ENCODE measurements at places on chromosomes 6 and 20. TPM values are rescaled to one million over a fixed set of nuclear protein-coding genes. Genes with fewer than 3 reads are reported as not detected.

GRCh38 chr20:2865630-2866029 lies 7.7 kb upstream of the PTPRA start:
- no peaks in the 10 kb centered on the region for H3K27me3 ChIP-seq
- no peak for DNase-seq
- H3K36me3 ChIP-seq, result no peaks in the 10 kb centered on the region

DNA sequence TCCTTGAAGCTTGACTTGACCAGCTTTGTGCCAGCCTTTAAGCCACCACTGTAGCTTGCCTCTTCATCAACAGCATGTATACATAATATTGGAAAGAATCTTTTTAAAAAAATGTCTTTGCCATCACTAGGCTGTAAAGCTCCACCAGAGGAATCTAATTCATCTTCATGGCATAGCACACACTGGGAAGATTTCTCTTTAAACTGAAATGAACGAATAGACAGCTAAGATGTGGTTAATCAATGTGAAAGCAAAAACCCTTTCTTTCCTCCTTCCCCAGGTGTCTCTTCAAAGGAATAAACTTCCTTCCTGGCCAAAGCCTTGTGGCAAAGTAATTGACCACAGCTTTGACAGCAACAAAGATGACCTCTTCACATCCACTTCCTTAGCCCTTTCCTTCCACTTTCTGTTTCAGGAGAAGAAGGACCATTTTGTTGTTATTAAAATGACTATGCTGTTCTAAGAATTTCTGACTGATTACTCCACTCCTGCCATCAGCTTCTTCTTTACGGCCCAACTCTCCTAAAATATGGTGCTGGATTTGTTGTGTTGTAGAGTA lies 428.7 kb upstream of the SOX4 start:
- H3K36me3 ChIP-seq, result no peaks in the 10 kb centered on the region
- no peaks in the 10 kb centered on the region for H3K4me1 ChIP-seq
- no peak overlapping the region for H3K4me3 ChIP-seq
- no peaks in the 10 kb centered on the region for H3K27me3 ChIP-seq
- no peak overlapping the region for H3K27ac ChIP-seq

GRCh38 chr6:36853325-36853724 lies 14.1 kb upstream of the CPNE5 start:
- no peak for DNase-seq
- H3K27ac ChIP-seq, result peak overlapping the region; percentile 94
- peaks cover 36% of the 10 kb centered on the region for H3K4me1 ChIP-seq

DNA sequence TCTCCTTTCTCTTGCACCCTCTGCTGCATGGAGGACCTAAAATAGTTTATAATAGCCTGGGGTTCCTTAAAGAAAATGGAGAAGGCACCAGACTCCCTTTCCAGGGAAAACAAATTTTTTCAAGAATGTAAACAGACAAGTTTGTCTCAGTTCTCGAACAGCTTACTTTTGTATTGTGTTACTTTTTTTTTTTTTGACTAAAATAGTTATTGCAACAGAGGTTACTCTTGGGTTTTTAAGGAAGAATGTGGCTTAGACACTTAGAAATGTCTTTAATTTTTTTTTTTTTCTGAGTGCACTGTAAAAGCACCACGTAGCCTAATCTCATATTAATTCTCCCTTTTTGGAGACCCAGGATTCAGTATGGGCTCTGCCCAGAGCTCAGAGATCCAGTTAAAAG lies 148.7 kb upstream of the CARMIL1 start:
- no peak overlapping the region for H3K27ac ChIP-seq
- DNase-seq, result no peak
- no peak overlapping the region for H3K4me3 ChIP-seq
- H3K27me3 ChIP-seq, result no peaks in the 10 kb centered on the region
- H3K4me1 ChIP-seq, result no peaks in the 10 kb centered on the region

- peaks cover 16% of the 10 kb centered on the region for H3K4me1 ChIP-seq
- DNase-seq, result no peak
- no peaks in the 10 kb centered on the region for H3K27me3 ChIP-seq
- H3K27ac ChIP-seq, result no peak overlapping the region
- H3K36me3 ChIP-seq, result no peaks in the 10 kb centered on the region
Observed at GRCh38 chr6:31397901-31398525, 5.4 kb upstream of the MICA start.

- no peak overlapping the region for H3K4me3 ChIP-seq
- H3K36me3 ChIP-seq, result no peaks in the 10 kb centered on the region
- H3K27ac ChIP-seq, result no peak overlapping the region
- H3K4me1 ChIP-seq, result no peaks in the 10 kb centered on the region
- H3K27me3 ChIP-seq, result no peaks in the 10 kb centered on the region
- no peak for DNase-seq
Observed at GRCh38 chr6:155222506-155222905, 41.3 kb upstream of the CLDN20 start.

GRCh38 chr6:14306151-14306906 lies 188.8 kb downstream of the CD83 start:
- no peak overlapping the region for H3K27ac ChIP-seq
- H3K36me3 ChIP-seq, result no peaks in the 10 kb centered on the region
- H3K4me1 ChIP-seq, result no peaks in the 10 kb centered on the region
- no peak for DNase-seq
- H3K27me3 ChIP-seq, result peaks cover 10% of the 10 kb centered on the region

DNA sequence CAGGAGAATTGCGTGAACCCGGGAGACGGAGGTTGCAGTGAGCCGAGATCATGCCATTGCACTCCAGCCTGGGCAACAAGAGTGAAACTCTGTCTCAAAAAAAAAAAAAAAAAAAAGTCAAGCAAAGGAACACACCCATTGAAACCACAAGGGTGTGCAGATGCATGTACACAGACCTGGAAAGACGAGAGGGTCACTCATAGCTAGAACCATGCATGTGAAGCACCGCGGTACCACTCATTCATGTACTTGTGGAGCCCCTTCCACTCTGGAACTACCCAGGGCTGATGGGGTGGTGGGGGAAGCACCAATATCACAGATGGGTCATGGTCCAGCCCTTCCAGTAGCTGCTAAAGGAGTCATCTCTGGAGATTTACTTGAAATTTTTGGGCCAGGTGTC lies 7.4 kb upstream of the TJAP1 start:
- no peaks in the 10 kb centered on the region for H3K4me1 ChIP-seq
- no peaks in the 10 kb centered on the region for H3K36me3 ChIP-seq
- H3K27me3 ChIP-seq, result no peaks in the 10 kb centered on the region
- no peak for DNase-seq

GRCh38 chr6:63745784-63746183 lies 110.2 kb downstream of the PHF3 start:
- no peak overlapping the region for H3K27ac ChIP-seq
- no peak overlapping the region for H3K4me3 ChIP-seq
- H3K4me1 ChIP-seq, result no peaks in the 10 kb centered on the region
- no peaks in the 10 kb centered on the region for H3K36me3 ChIP-seq

DNA sequence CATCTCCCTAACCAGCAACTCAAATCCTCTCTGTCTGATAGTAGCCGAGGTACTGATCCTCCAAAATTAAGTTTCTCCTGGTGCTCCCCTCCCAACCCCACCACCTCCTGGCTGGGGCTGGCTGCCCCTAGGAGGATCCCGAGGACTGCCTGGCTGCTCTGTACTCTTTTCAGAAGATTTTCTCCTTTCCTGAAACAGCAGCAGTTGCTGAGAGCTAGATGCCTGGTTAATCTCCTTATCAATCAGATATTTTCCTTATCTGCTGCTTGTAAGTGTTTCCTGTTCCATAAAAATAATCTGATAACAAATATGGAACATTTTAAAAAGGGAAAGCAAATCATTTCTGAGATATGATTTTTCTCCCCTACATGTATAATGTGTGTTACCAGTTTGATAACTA lies 52.8 kb downstream of the ZMYND8 start:
- no peak for DNase-seq
- H3K27me3 ChIP-seq, result no peaks in the 10 kb centered on the region
- peaks cover 7% of the 10 kb centered on the region for H3K36me3 ChIP-seq
- H3K4me1 ChIP-seq, result no peaks in the 10 kb centered on the region
- H3K4me3 ChIP-seq, result no peak overlapping the region

DNA sequence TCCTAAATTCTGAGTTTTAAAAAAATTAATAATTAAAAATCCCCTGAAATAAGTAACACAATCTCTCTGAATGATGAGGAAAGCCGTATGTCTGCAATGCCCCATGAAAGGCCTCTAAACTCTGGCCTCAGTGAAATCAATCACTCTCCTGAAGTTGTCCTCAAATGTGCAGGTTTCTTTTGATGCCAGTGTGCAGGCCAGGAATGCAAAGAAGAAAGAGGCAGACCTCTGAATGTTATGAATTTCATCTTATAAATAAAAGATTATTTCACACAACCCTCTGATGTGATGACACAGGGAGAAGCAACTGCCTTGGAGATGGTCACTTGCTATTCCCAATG lies 121.8 kb downstream of the TBXT start:
- H3K4me1 ChIP-seq, result no peaks in the 10 kb centered on the region
- no peaks in the 10 kb centered on the region for H3K36me3 ChIP-seq
- H3K27ac ChIP-seq, result no peak overlapping the region
- H3K27me3 ChIP-seq, result no peaks in the 10 kb centered on the region
- no peak for DNase-seq

- H3K36me3 ChIP-seq, result no peaks in the 10 kb centered on the region
- no peaks in the 10 kb centered on the region for H3K27me3 ChIP-seq
- H3K27ac ChIP-seq, result no peak overlapping the region
- no peak for DNase-seq
- no peaks in the 10 kb centered on the region for H3K4me1 ChIP-seq
Observed at GRCh38 chr20:53847837-53848170, 222.6 kb downstream of the BCAS1 start.

DNA sequence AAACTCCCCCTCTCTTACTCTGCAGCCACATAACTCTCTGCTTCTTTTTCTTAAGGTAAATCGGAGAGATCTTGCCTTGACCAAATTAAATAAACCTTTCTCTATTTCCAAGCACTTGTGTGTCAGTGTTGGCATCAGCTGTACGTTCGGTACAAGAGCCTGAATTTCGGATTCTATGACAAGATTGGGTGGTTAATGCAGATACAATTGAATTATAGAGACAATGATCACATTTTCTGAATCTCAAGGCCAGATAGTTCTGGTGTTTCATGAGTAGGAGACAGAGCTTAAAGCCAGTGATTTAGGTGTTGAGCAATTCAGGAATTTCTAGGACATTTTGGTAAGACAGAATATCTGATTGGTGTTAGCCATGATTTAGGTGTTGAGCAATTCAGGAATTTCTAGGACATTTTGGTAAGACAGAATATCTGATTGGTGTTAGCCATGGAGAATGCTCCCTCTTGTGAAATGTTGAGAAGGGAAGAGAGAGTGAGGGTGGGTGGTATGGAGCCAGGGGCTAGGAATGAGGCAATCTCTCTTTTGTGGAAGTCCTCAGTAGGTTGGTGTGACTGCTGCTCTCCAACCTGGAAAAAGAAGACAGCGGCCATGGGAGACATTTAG lies 5.1 kb downstream of the SPINT3 start:
- no peaks in the 10 kb centered on the region for H3K27me3 ChIP-seq
- no peaks in the 10 kb centered on the region for H3K4me1 ChIP-seq
- H3K36me3 ChIP-seq, result no peaks in the 10 kb centered on the region
- no peak overlapping the region for H3K27ac ChIP-seq

DNA sequence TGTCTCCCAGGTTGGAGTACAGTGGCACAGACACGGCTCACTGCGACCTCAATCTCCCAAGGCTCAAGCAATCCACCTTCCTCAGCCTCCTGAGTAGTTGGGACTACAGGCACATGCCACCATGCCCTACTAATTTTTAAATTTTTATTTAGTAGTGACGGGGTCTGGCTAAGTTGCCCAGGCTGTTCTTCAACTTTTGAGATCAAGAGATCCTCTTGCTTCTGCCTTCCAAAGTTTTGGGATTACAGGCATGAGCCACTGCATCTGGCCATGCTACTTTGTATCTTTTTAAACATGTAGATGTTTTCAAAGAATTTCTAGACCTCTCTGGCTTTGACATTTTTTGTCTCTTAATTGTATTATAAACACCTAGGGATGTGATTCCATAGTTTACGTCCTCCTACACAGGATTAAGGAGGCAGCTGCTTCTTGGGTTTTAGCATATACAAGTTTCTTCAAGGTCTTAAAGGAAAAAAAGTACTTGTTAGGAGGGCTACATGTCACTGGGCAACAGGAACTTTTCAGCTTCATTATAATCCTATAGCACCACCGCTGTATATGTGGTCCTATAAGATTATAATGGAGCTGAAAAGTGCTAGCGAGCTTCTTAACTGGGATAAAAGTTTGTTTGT lies 1.3 kb downstream of the ADAT2 start:
- H3K4me1 ChIP-seq, result peaks cover 20% of the 10 kb centered on the region
- H3K27ac ChIP-seq, result no peak overlapping the region
- H3K4me3 ChIP-seq, result peak overlapping the region; percentile 69
- H3K36me3 ChIP-seq, result peaks cover 9% of the 10 kb centered on the region
- DNase-seq, result no peak
- H3K27me3 ChIP-seq, result no peaks in the 10 kb centered on the region

DNA sequence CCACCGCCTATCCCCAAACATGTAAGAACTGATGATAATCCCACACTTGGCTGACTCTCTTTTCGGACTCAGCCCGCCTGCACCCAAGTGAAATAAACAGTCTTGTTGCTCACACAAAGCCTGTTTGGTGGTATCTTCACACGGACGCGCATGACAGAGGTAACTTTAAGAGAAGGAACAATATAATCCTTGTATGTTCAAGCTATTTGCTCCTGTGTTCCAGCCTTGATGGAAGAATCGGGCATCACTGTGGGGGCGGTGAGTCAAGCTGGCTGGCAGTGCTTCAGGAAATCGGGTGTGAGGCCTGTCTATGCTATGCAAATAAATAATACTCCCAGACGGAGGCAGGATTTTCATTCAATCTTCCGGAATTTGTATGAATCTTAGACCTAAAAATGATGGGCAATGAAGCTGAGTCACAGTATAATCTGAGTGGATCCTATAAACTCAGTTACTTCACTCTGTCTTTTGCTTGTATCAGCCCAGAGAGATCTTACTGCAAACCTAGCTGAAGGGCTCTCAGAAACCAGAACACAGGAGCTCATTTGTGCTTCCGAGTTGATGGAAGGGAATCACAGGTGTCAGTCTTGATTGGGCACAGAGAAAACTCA lies 45.2 kb upstream of the NT5E start:
- no peaks in the 10 kb centered on the region for H3K36me3 ChIP-seq
- H3K4me3 ChIP-seq, result no peak overlapping the region
- no peak for DNase-seq
- H3K27ac ChIP-seq, result no peak overlapping the region

DNA sequence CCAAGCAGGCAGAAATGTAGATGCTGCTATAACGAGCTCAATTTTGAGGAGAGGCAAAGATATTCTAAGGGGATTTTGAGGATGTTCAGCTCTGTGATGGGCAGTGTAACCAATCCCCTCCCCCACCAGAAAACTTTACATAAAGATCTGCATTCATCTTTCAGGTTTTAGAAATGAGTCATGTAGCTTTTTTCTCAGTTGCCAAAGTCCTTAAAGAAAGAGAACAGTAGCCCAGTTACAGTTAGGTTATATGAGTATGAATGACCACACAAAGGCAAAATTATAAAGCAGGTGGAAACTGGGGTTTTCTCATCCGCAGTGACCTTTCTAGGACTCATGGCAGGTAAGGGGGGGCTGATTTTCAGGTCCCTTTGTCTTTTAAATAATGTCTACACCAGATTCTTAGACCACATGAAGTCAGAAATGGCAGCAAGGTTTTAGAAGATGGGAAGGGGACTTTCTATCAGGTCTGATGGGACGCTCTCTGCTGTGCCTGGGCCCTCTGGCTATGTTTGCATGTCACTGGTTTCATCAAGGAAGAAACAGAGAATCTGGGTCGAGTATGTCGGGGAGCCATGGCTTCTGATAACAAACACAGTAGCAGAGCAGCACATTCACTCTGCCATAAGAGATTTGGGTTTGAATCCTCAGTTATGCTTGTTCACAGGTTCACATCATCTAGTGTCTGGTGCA lies 94.7 kb downstream of the CLIC5 start:
- no peak overlapping the region for H3K4me3 ChIP-seq
- no peaks in the 10 kb centered on the region for H3K27me3 ChIP-seq
- no peak overlapping the region for H3K27ac ChIP-seq

The CTNNBL1 gene
- total RNA-seq, result 37.9 TPM

The SH3BGRL2 gene
- total RNA-seq, result 4.3 TPM

The C6orf163 gene
- 0.93 TPM for total RNA-seq

The ETV7 gene
- not detected for total RNA-seq

The NR2E1 gene
- not detected for total RNA-seq

The POLR1C gene
- 24.7 TPM for total RNA-seq

The TLDC2 gene
- not detected for total RNA-seq

The C20orf144 gene
- total RNA-seq, result not detected

Data from psoas muscle (tissue), 8 donors.